Stimulated activated CD8-positive, alpha-beta memory T cell treated with anti-CD3 and anti-CD28 coated beads, Interleukin-4, amount 100 ng/mL, for 1 hour (primary cell): ENCODE measurements at places on chromosomes 4 and X.

DNA sequence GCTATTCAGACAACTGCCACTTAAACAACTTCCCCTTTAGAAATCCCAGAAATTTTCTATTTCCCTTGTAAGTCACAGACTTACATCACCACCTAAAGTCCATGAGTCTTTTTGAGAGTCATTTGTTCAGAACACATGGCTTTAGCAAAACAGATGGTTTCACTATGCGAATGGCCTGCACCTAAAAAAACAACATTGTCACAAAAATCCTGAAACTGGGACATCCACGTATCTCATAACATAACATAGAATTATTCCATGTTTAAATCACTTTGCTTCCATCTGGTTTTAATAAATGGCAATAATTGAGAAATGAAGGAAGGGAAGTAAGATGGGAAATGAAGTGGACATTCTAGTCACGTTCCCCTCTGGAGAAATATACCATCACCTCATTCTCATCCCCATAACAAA lies 155.3 kb upstream of the EDNRA start:
- no peak for DNase-seq

DNA sequence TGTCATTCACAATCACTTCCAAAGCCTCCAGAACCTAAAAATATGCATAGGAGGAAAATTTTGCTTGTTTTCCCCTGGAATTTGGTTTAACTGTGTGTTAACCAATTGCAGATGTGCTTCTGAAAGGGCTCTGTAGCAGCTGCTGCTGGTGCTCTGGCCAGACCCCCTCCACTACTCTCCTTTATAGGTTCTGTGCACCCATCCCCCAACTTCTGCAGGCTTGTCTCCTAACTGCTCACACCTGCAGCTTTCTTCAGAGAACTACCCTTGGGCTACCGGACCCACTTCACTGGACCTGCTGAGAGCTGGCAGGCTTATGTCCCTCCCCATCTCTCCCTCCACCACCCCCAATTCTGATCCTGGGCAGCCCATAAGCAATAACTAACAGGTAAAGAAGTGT lies 662.1 kb upstream of the DIPK2B start:
- no peak for DNase-seq

DNA sequence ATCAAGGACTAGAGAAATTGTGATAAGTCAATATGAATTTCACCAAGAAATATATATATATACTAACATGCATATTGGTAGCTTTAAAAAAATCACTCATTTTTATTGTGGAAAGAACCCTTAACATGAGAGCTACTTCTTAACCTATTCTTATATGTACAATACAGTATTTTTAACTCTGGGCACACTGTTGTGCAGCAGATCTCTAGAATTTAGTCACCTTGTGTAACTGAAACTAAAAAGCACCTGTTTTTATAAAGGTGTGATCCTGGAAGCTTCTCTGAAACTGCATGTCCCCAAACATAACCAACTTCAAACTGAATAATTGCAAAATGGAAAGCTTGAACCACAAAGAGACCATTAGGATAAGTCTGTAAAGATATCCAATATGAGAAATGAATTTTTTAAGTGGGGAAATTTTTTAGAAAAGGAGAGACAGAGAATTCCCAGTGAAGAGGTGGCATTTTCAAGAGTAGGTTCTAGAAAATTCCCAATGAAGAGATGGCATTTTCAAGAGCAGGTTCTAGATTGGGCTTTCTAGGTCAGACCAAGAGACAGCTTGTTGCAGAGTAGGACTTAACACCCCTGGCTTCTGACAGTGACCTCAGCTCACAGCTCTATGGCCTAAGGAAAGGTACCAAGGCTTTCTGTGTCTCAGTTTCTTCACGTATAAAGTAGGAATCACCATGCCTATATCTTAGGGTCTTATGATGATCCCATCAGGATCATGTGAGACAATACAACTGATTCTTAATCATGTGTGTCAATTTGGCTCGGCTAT lies 22.0 kb upstream of the PPARGC1A start:
- DNase-seq: no peak

GRCh38 chrX:30161043-30161442 lies 54.3 kb upstream of the MAGEB2 start:
- DNase-seq: no peak

DNA sequence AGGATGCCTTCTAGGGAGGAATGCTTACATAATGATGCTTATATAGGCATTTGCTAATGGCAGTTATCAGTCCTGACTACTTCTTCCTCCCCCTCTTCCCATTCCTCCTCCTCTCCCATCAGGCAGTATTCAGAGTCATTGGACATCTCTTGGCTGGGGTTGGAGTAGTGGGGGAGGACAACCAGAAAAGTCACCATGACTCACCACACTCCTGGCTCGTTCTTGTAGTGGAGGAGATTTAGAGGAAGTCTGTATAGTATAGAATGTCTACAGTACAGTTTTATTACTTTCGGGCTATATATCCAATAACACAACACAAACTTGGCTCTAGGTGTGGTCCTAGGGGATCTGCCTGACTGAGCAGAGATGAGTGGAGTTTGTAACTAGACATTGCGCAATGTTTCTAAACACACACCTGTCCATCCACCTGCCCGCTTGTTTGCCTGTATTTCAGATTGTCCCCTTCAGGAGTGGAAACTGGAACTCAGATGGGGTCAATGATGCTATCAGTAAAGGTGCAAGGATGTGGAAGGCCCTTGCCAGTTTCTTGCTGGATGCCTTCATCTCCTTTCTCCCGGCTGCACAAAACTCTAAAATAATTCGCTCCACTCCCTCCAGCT lies 27.9 kb upstream of the KIAA1210 start:
- DNase-seq: no peak

DNA sequence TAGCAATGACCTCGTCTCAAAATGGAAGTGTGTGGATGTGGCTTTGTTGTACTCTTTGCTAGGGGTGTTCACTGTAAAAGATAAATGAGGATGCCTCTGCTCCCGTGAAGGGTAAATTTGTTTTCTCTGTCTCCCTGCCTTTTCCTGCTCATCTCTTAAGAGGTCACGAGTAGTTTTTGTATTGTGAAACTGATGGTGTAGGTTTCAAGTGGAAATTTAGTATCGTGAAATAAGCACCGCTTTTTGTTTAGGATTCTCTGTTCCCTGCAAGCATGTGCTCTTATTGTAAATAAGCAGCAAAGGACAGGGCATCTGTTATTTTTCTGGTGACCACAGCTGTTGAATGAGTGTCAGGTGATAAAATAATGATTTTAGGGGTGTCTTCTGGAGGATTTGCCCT lies 104.6 kb downstream of the PHEX start:
- DNase-seq: no peak

DNA sequence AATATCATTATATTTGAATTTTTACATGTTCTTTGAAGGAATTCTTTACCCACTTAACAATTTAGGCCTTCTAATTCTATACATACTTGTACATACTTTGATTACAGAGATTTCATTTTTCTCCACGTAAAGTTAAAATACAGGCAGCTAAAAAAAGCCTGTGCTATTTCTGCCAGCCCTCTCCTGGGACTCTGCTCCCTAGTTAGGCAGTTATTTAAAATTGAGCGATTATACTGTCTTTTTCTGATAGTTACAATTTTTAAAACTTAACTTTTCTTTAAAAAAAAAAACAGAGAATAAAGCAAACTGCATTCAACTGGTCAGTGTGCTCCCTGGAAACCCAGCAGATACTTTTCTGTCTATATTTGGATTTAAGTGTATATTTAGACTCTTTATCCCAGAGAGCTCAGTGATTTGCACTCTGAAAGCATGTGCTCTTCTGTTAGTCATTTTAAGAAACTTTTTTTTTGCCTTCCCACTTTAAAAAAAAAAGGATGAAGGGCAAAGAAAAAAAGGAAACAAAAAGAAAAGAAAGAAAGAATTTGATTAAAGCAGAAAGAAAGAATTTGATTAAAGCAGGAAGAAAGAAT lies 18.1 kb upstream of the FAM241A start:
- DNase-seq: no peak

DNA sequence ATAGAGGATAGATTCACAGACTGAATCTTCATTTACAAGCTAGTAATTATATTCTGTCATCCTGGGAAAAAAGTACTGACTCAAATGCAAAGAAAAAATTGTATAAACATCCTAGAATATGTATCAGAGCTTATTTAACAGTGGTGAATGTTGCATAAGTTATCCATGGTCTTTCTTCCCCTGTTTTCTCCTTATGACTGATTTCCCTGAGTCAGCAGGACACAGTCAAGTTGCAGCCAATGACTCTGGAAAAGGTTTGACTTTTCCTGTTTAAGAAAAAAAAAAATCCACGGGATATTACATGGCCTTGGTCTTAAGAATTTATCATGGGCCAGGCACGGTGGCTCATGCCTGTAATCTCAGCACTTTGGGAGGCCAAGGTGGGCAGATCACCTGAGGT lies 36.5 kb downstream of the INPP4B start:
- DNase-seq: no peak

DNA sequence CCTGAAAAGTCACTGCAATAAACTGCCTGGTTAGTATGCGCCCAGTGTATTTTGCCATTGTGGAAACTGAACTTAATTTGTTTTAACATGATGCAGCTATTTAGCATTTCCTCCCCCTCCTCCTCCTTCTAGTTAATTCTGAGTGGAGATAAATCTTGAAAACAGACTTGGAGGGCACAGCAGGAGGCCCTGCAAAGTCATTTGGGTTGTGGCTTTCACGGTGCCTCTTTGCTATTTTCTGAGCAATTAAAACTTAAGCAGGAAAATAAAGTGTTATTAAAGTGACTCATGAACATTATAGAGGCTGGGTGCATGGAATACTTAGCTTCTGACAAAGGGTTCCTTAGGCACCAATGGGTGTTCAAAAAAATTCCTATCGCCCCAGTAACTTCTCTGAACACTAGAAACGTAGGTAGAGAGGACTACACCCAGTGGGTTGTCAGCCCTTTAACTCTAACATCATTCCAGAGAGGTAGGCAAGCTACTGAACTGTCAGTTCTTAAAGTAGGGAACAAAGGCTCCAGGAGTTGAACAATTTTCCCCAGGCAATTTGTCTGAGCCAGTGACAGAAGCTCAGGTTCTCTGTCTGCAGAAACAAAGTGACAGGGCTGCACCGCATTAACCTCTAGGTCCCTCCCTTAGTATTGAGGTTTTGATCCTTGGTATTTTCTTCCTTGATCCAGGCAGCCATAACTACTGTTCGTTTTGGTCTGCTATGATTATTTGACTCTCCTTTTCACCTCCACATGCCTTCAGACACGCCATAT lies 158.3 kb upstream of the KIT start:
- DNase-seq: no peak

GRCh38 chr4:139852612-139853269 lies 187.1 kb downstream of the MGST2 start:
- DNase-seq: no peak

- DNase-seq: no peak
Measured at GRCh38 chrX:12241026-12241425, 102.8 kb downstream of the FRMPD4 start.

DNA sequence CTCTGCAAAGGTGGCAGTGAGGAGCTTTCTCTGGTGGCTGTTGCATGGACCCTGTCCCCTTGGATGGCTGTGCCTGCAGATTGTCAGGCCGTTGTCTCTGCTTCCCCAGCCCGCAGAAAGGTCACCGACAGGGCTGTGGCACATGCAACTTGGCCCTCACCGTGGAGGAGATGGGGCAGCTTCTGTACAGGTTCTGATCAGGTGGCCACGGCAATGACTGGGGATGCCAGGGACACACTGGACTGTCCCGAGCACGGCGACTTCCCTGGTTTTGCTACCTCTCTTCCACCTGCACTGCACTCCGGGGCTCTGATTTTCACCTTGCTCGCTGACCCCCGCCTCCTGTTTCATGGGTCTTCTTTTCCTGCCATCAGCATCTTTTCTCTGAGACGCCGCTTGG lies 43.5 kb downstream of the DCTD start:
- DNase-seq: no peak

- DNase-seq: no peak
Measured at GRCh38 chr4:141971869-141972268, 335.5 kb downstream of the IL15 start.

DNA sequence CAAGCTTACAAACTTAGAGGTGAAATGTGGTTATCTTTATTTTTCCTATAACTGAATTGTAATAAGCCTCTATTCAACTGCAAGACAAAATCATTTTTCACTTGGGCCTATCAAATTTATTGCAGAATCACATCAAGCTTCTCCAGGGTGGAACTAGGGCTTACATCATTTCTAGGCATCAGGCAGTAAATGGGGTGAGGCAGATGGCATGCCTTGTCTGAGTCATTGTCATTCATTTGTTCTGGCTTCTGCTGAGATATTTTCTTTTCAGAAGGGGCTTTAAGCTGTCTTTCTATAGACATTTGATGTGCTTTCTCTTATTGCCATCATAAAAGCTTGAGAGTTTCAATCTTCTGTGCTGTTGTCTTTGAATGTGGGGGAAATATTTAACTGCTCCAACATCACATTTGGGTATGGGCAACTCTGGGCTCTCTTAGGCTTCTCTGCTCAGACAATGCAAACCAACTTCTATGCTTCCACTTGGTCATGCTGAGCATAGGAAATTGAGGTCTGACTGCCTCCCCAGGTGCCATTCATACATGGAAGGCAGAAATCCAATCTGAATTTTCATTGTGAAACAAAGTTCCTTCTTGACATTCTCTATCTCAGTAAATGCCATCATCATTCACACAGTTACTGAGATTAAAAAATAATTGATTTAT lies 225.8 kb upstream of the GIMD1 start:
- no peak for DNase-seq

DNA sequence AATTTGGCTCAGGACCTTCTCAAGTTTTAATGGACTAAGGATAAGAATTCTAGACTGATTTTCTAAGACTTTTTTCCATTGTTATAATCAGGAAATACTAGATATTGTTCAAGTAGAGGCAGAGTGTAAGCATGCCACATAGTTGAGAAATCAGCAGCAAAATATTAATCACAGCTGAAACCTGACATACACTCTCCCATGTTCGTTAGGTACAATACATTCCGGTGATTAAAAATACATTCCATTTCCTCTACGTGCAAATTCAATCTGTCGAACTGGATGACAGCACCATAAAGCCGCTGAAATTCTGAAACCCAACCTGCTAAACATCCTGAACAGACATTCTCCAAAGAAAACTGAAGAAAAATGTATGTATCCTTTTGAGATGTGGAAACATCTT lies 587.6 kb upstream of the DIPK2B start:
- no peak for DNase-seq

DNA sequence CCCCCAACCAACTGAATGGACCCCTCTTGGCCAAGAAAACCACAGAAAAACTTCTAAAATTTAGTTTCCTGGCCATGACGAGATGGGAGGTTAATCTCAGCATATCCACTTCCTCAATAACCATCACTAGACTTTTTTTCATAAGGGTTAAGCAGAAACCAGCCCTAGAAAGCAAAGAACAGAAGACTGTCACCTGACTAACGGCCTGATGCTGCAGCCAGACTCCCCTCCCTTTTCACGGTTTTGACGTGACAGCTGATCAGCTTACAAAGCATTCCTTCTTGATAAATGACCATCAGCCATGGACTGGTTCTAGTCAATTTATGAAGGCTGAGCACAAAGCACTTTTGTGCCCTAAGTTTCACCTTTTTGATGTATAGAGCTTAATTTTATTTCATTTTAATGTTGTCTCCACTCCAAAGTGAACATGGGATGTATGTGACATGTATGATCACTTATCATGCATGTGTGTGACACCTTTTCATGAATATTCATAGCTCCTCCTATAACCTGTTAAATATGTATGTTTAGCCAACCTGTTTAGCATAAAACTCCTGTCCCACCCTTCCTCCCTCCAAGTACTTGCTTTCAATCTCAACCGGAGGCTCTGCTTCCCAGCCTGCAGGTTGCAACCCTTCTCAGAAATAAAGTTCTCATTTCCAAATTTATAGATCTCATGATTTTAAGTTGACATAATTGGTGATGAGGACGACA lies 56.3 kb downstream of the SERTM2 start:
- DNase-seq: no peak

GRCh38 chrX:72604705-72605104 lies 32.1 kb upstream of the HDAC8 start:
- no peak for DNase-seq
